ENCODE measurements at places on chromosomes 4 and X.

DNA sequence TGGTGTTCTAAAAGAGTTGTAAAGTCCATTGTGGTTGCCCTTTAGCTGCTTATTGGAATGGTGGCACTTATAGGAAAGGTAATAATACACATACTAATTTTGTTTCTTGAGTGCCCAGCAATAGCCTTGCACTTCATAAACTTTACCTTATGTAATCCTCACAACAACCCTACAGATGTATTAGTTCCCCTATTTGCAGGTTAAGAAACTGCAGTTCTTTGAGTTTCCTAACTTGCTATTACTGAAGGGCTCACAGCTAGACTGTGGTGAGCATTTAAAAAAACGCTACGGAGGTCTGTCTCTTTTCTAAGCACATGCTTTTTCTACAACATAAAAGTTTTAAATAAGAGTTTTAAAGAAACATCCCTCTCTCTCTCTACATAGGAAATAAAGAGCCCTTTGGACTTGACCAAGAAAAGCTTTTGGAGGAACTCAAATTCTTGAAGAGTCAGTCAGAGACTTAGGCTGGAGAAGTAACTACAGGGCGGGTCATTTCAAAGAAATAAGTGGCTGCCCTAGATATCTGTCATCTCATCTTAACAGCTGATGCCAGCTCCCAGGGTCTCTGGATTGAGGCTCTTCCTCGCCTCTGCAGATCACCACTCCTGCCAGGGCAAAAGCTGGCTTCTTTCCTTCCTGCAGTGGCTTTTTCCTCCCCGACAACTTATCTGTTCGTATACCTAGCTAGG, 42.0 kb upstream of the FBXW7 start:
- no peak for DNase-seq

GRCh38 chr4:183287309-183287659, 32.8 kb downstream of the CLDN22 start:
- DNase-seq: no peak

DNA sequence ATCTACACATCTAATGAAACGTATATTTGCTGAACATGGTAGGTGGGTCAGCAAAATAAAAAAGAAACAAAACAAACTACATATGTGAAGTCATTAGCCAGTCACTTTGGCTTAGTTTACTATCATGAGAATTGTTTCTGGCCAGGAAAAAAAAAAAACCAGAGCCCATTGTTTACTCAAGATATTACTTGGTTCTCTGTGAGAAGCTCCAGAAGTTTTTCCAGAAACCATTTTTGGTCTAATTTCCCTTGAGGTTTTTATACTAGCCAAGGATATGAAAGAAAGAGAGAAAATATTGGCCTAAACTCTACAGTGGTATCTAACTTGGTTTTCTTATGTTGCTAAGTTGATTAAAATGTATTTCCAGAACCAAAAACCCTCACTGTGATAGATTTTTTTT, 259.1 kb downstream of the PDHA2 start:
- DNase-seq: no peak

DNA sequence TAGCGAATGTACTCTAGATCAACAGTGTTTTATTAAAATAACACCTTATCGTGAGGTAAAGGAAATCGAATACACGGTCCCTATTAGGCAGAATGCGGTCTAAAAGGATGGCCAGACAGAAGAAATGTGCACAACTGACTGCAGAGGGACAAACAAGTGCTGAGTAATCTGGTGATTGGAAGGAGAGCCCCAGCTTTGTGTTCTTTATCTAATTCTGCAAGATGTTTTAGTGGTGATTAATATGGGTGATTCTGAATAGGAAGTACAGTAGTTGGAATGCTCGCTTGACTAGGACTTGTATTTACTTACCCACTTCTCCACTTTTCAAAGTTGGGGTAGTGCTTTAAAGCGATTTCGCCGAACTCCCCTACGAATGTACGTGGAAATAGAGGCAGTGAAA, 1.2 kb downstream of the WDR44 start:
- no peak for DNase-seq

DNA sequence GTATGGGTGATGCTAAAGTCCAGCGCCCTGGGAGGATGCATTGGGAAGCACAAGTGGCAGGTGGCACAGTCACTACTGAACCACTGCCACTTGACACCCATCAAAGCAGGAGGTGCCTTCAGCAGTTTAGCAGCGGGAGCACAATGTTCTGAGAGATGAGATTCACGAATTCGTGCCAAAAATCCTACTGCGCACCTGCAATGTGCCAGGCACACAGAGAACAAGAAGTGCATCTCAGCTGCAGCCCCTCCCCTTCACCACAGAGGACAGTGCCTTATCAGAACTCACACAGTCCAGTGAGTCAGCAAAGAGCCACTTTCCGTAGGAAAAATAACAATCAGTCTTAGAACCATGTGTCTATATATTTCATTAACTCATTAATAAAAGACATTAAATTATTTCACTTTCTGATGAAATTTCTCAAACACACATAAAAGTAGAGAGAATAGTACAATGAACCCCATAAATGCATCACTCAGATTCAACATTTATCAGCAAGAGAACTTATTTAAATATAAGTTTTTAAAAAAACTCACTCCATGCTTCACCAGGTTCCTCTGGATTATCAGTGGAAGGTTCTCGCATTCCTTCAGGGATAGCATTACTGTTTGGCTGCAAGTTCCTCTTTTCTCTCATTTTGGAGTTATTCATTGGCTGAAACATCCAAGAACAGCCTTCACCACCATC, 47.0 kb downstream of the BEND2 start:
- DNase-seq: no peak

DNA sequence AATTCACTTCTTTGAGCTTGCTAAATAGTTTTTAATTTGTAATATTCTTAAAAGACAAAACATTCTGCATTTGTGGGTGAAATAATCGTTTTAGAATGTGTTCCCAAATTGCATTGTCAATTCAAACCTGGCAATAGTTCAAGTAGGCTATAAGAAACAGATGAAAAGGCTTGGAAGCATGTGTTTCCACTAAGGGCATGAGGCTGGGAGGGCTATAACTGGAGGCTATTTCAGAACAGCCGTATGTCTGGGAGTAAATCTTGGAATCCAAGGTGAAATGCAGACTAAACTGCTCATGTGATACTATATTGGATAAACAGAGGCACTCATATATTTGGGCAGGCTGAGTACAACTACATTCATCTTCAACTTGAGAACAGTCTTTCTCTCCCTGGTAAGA, 117.4 kb upstream of the GRPR start:
- DNase-seq: no peak

GRCh38 chrX:46713672-46714490, 45.0 kb downstream of the SLC9A7 start:
- no peak for DNase-seq

DNA sequence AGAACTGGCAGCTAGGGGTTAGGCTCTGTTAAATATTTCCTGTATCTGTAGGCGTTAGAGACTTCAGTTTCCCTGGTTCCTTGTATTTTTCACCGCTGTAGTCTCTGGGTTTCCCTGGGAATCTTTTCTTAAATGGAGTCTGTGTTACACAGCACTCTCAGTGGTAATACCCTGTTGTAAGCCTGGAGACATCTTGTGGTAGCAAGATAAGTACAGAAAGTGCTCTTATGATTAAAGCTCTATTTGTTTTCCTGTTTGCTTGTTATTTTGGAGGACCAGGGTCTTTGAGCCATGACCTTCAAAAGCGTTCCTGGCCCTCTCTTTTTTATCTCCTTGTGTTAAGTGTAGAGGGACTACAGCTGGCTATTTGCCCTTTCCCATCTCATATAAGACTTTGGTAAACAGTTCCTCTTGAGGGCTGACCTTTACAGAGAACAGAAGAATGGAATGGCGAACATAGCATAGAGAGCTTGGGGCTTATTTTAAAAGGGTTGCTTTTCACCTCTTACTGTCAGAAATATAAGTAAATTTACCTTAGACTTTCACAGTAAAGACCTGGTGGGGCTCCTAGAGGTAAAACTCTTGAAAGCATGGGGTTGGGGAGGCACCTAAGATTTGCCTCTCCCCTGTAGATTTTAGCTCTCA, 782.5 kb downstream of the FAT4 start:
- no peak for DNase-seq

GRCh38 chr4:53197772-53198142, 168.1 kb downstream of the SCFD2 start:
- no peak for DNase-seq

DNA sequence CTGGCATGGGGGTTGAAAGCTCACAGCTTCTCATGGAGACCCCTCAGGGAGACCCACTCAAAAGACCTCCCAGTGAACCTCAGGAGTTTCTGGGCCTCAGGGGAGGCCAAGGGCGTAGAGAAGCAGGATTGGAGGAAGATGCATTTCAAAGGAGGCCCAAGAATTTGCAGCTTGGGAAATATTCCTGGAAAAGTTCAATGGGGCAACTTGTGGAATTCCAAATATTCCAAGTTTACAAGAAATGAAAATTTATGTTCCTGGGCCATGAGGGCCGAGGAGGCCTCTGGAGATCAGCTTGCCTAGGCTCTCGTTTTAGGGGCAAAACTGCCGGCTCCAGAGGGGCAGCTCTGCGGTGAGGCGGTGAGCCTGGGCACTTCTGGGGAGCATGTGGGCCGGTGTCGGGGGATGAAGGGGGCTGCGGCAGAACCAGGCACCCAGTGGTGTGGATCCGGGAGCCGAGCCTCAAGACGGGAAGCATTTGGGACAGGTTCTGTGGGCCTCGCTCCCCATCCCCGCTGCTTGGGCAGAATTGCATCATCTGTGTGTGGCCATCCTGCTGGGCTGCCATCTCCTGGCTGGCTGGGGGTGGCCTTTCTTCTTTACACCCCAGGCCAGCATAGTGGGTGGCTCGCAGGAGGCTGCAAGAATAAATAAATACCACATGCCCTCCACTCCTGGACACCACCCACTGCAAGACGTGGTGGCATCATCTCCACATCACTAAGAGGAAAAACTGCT, 54.6 kb upstream of the GPR78 start:
- DNase-seq: no peak

DNA sequence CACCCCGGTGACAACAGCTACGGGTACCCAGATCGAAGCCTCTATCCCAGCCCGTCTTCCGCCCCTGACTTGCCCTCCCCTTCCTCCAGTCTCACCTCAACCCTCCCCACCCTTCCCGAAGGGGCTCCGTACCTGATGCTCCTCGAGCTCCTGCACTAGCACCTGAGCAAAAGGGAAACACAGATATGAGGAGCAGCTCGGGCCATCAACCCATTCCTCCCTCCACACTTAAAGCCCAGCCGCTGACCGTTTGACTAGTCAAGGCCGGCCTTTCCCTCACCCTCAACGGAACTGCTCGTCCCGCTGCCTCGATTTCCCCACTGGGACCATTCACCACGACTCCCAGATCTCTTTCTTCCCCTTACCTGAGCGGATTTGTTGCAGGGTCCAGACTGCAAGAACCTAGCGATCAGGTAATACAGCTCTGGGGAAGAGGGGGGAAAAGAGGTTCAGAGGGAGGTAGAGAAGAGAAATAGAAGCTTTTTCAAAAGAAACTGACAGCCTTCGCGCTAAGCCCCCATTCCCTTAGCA, 731 bp downstream of the BRWD3 start:
- no peak for DNase-seq

DNA sequence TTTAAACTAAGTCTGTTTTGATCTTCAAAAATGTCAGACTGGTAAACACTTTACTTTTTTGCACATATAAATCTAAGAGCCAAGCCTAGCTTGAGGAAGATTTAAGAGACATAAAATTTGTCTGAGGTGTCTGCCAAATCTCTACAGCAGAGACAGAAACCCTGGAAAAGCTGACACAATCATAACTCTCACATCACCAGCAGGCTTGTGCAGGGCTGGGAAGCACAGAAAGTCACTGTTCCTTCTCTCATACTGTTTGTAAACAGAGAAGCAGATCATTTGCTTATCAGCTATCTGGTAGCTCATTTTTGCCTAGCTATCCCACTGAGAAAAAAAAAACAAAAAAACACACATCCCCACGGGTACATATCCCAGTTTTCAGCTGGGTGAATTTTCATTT, 7.0 kb downstream of the ENOX2 start:
- no peak for DNase-seq

DNA sequence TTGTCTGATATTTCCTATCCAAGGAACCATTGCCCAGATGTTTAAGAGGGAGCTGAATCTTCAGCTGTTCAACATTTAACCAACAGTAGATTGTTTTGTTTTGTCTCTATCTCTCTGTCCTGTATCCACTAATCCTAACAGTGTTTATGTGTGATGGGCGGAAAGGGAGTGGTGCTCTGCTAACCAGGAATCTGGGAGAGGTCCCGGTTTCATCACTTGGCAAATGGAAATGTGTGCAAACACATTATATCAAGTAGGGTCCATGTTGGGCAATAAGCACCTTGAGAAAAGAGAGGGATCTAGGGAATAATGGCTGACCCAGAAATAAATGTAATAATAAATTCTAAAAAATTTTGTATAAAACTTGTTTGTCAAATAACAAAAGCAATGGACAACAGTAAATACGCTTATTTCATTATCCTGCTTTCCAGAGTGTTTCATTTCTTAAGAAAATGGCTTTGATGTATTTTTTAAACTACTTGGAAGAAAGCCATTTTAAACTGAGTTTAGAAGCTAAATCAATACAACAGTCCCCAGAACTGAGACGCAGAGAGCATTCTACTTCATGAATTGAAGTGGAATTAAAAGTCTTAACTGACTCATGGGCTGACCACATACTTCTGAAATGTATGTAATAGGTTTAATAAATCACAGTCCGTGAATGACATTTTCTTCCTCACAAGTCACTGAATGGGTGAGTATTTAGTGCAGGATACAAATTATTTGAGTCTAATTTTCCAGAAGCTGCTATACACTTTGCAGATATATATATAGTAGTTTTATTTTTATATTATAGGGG, 55.8 kb downstream of the EMCN start:
- no peak for DNase-seq

GRCh38 chr4:48205107-48205506, 64.5 kb downstream of the TEC start:
- DNase-seq: no peak

- no peak for DNase-seq
Observed at GRCh38 chrX:31245714-31246113, 173.9 kb upstream of the FTHL17 start.

DNA sequence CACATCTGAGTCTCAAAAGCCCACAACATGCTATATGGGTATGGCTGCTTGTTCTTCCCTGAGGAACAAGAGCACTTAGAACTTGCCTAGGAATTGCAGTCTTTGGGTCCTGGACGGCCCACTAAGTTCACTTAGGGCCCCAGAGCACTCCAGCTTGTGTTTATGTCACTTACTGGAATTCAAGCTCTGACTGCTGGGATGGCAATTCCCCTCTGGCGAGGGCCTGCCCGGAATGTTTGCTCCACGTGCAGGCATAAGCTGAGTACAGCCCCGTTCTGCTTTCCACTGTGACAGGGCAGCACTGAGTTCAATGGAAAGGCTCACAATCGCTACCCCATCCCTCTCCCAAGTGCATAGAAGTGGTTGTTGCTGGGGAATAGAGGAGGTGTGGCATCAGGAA, 25.9 kb upstream of the RASSF6 start:
- no peak for DNase-seq

- DNase-seq: no peak
Observed at GRCh38 chr4:82499738-82500434, 61.9 kb downstream of the TMEM150C start.

All from activated T-helper 9 cell treated with anti-CD3 and anti-CD28 coated beads, Interleukin-2, amount 50 U/mL, for 16 hours (primary cell).